ENCODE measurements at places on chromosomes 4 and X.

GRCh38 chrX:132191938-132192337 is 27.3 kb downstream of the RAP2C start:
- DNase-seq: no peak

GRCh38 chr4:38149997-38150671 is 189.9 kb downstream of the PTTG2 start:
- no peak for DNase-seq

DNA sequence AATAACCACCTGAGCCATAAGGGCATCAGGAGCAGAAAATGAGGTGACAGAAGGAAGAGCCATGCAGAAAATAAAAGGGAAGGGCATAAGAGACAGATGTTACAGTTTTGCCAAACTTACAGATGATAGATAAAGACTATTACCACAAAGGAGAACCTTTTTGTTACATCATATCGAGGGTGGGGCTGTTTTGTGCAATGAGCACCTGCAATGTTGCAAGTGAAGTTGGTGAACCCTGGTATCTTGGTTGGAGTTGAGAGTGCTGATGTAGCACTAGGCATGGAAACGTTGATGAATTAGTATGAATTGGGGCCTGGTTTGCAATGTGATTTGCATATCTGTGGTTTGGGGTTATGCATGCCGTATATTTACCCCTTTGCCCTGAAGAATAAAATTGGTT is 119.8 kb upstream of the TEX13D start:
- DNase-seq: no peak

GRCh38 chrX:108160309-108160708 is 68.7 kb downstream of the ATG4A start:
- no peak for DNase-seq

GRCh38 chr4:41657561-41657960 is 91.0 kb downstream of the PHOX2B start:
- no peak for DNase-seq

Measured in NCI-H2107 (cell line).